Vagina (tissue), 2 donors: ENCODE measurements at places on chromosomes 7 and 10.

GRCh38 chr10:49661140-49661856, 18.2 kb upstream of the C10orf53 start:
- H3K36me3 ChIP-seq, result no peaks in the 10 kb centered on the region
- DNase-seq, result no peak
- no peaks in the 10 kb centered on the region for H3K27me3 ChIP-seq

DNA sequence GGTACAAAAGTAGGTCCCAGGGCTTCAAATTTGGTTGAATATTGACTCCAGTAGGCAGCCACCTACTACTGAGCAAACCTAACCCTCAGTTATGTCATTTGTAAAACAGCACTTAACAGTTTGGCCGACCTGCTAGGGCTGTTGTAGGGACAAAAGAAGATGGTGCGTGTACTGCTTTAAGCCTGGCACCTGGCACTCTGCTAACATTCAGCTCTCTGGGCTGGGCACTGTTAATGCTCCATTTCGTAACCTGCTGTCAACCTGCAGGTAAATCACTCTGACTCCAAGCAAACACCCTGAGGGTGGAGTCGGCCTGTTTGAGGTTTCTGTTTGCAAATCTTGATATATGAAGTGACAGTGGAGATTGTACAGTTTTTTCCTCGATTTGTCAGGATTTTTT, 7.2 kb downstream of the ZKSCAN1 start:
- H3K27me3 ChIP-seq, result no peaks in the 10 kb centered on the region
- no peak overlapping the region for H3K4me3 ChIP-seq
- peaks cover 37% of the 10 kb centered on the region for H3K36me3 ChIP-seq

DNA sequence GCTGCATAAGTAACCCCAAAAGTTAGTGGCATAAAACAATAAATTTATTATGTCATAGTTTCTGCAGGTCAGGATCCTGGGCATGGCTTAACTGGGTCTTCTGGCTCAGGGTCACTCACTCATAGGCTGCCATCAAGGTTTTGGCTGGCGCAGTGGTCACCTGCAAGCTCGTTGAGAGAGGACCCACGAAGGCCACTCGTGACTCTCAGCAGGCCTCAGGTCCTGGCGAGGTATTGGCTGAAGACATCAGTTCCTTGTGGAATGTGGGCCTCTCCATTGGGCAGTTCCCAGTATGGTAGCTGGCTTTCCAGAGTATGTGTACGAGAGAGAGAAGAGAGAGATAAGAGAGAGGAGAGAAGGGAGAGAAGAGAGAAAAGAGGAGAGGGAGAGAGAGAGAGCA, 138.3 kb upstream of the KLF14 start:
- H3K27ac ChIP-seq, result no peak overlapping the region
- H3K36me3 ChIP-seq, result no peaks in the 10 kb centered on the region
- H3K4me1 ChIP-seq, result peaks cover 33% of the 10 kb centered on the region
- DNase-seq, result no peak

DNA sequence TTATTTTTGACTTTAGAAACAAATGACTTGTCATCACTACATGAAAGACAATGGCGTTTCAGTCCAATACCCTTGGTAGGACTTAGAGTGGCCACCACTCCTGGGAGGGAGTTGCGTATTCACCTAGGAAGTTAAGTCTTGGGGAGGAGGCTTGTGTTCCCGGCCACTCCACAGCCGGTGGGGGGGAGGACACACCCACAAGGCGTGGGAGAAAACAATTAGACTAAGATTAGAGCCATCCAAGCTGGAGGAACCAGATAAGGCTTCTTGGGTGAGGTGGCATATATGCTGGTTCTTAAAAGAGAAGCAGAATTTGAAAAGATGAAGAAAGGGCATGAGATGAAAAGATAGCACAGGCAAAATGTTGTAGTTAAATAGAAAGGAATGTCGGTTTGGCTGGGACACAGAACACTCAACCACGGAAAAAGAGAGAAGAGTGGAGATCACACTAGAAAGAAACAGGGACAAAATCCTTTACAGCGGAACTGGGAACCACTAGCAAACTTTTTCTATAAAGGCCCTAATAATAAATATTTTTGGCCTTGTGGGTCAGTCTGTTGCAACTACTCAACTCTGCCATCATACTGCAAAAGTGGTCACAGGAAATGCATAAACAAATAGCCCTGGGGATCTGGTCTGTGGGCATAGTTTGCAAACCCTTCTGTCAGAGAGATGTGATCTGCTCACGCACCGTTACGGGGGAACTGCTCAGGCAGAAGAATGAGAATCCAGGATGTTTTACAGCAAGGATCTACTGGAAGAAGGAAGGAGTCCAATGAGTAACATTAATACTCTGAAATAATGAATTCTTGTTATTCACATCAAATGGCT, 651.8 kb downstream of the PARD3 start:
- H3K4me3 ChIP-seq, result no peak overlapping the region
- no peak overlapping the region for H3K27ac ChIP-seq
- H3K27me3 ChIP-seq, result no peaks in the 10 kb centered on the region
- no peaks in the 10 kb centered on the region for H3K4me1 ChIP-seq
- H3K36me3 ChIP-seq, result no peaks in the 10 kb centered on the region
- DNase-seq, result no peak

DNA sequence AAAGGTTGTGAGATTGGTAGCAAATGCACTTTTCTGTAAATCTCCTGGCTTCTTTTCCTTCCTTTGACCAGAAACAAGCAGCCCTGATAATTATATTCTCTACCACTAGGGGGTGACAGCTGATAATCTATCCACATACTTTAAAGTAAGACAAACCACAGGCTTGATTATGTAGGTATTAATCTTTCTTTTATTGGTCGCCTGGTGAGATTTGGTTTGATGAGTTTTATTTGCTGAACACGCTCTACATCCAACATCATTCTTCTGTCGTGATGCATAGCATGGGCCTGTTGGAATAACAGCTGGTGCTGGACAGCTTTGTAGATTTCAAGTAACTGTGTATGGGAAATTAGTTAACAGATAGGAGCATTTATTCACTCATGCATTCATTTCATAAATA, 63.5 kb downstream of the ZNF365 start:
- H3K27ac ChIP-seq, result no peak overlapping the region
- no peak overlapping the region for H3K4me3 ChIP-seq
- H3K36me3 ChIP-seq, result no peaks in the 10 kb centered on the region
- no peaks in the 10 kb centered on the region for H3K27me3 ChIP-seq
- no peak for DNase-seq

DNA sequence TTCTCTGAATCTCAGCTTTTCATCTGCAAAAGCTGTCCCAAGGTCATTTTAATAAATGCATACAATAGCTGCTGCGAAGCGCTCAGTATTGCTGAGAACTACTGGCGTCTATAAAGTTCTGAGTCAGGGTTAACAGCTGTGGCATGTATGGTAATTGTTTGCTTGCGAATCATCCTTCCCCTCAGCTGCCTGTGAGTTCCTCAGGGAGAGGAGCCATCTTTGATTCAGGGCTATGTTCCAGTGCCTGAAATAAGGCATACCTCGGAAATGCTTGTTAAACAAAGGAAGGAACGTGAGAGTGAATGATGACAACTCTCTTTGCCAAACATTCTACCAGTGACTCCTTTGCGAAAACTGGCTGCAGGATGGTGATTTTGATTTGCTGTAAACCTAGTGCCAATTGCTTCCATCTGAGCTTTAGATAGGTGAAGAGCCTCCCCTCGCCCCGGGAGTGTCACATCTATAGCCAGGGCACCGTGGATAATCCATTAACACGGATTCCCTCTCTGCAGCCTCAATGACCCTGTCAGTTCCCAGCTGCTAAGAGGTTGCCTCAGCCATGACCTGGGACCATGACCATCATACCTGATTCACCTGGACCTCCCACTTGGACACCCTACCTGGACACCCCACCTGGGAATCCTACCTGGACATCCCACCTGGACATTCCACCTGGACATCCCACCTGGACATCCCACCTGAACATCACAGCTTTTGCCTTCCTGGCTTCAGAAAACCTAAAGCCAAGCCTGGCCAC, 39.6 kb downstream of the GPRIN2 start:
- H3K4me1 ChIP-seq, result no peaks in the 10 kb centered on the region
- no peak for DNase-seq
- no peak overlapping the region for H3K27ac ChIP-seq
- no peaks in the 10 kb centered on the region for H3K27me3 ChIP-seq

- no peak for DNase-seq
- H3K4me1 ChIP-seq, result peaks cover 11% of the 10 kb centered on the region
- no peaks in the 10 kb centered on the region for H3K36me3 ChIP-seq
Measured at GRCh38 chr7:106537119-106537518, 123.8 kb downstream of the CCDC71L start.

- no peak overlapping the region for H3K27ac ChIP-seq
- no peaks in the 10 kb centered on the region for H3K36me3 ChIP-seq
- peaks cover 7% of the 10 kb centered on the region for H3K27me3 ChIP-seq
- peaks cover 12% of the 10 kb centered on the region for H3K4me1 ChIP-seq
Measured at GRCh38 chr10:22346096-22346661, 883 bp downstream of the SPAG6 start.

- H3K27ac ChIP-seq, result no peak overlapping the region
- no peaks in the 10 kb centered on the region for H3K36me3 ChIP-seq
- no peak overlapping the region for H3K4me3 ChIP-seq
- H3K27me3 ChIP-seq, result no peaks in the 10 kb centered on the region
Measured at GRCh38 chr10:77922566-77923179, 3.9 kb downstream of the DLG5 start.

DNA sequence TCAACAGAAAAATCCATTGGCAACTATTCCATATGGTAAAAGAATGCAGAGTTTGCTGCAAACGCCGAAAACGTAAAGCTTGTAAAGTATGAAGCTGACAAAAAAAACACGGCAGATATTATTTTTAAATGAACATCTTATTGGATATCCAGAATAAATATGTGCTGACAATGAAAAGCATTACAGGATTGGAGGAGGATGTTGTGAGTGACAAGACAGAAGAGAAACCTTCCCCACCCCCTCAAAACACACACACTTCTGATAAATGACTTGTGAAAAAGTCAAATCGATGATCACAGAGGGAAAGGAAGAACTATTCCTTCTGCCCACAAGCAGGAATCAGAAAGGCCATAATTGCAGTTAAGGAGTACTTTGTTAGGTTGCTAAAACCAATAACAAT, 14.6 kb downstream of the FAM131B start:
- H3K27me3 ChIP-seq, result no peaks in the 10 kb centered on the region
- peaks cover 6% of the 10 kb centered on the region for H3K4me1 ChIP-seq
- DNase-seq, result no peak
- no peak overlapping the region for H3K4me3 ChIP-seq
- no peak overlapping the region for H3K27ac ChIP-seq

- DNase-seq, result no peak
- H3K4me1 ChIP-seq, result no peaks in the 10 kb centered on the region
- no peak overlapping the region for H3K4me3 ChIP-seq
- H3K27ac ChIP-seq, result no peak overlapping the region
Measured at GRCh38 chr7:2321020-2321419, 6.8 kb upstream of the SNX8 start.

DNA sequence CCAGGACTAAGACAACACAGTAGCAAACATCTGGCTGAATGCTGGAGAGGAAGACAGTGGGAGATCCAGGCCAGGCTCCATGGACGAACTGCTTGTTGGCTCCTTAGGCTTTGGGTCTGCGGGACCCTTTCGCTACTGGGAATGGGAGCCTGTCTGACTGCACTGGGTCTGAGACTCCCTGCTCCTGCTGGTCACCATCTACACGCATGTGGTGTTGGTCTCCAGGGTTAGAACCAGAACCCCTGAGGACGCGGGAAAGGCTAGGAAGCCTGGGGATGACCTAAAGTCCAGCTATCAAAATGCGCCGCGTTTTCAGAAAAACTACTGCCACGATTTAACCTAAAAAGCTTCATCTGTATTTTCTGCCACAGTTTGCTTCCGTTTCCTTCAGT, 817 bp upstream of the DNAJB6 start:
- no peaks in the 10 kb centered on the region for H3K27me3 ChIP-seq
- H3K4me1 ChIP-seq, result peaks cover 39% of the 10 kb centered on the region
- H3K27ac ChIP-seq, result peak overlapping the region; percentile 99
- H3K36me3 ChIP-seq, result no peaks in the 10 kb centered on the region

- no peak for DNase-seq
- H3K4me3 ChIP-seq, result no peak overlapping the region
- no peaks in the 10 kb centered on the region for H3K27me3 ChIP-seq
- H3K27ac ChIP-seq, result no peak overlapping the region
- H3K4me1 ChIP-seq, result no peaks in the 10 kb centered on the region
Measured at GRCh38 chr10:115979576-115979975, 293.4 kb downstream of the GFRA1 start.

GRCh38 chr10:110642204-110643034, 1.7 kb upstream of the RBM20 start:
- peaks cover 10% of the 10 kb centered on the region for H3K27me3 ChIP-seq
- DNase-seq, result no peak
- H3K27ac ChIP-seq, result no peak overlapping the region
- H3K4me3 ChIP-seq, result no peak overlapping the region
- peaks cover 17% of the 10 kb centered on the region for H3K4me1 ChIP-seq

GRCh38 chr10:33746836-33747268, 412.4 kb upstream of the NRP1 start:
- no peak overlapping the region for H3K4me3 ChIP-seq

- no peak for DNase-seq
- no peaks in the 10 kb centered on the region for H3K27me3 ChIP-seq
- peaks cover 10% of the 10 kb centered on the region for H3K36me3 ChIP-seq
- peaks cover 7% of the 10 kb centered on the region for H3K4me1 ChIP-seq
- H3K4me3 ChIP-seq, result no peak overlapping the region
Measured at GRCh38 chr7:64320547-64321513, 7.1 kb downstream of the ZNF736 start.

DNA sequence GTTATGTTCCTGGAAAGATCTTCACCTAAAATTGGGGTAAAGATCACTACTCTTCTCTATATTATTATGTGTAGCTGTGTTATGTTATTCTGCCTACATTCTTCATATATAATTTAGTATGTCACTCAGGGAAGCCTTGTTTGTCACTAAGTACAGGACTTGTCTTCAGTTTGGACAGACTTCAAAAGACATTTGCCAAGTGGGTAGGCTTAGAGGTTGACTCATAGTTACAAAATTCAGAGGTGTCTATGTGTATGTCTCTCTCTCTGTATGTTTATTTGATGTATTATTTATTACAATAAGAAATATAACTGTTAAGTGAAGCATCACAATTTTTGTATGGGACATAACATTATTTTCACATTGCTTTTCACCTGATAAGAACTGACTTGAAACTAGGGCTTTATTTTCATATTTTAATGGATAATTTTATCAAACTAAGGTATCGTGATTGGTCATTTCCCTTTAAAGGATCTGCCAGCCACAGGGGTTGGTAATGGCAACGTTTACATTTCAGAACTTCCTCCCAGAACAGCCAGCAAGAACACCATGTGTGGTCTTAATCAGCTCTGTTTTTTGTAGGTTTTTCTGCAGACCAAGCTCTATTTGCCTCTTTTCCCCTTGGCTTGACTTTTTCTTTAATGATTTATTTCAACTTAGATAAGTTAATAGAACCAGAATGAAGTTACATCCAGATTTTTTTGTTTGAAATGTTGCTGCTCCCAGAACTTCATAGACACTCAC, 262.1 kb upstream of the CACNA2D1 start:
- H3K27me3 ChIP-seq, result no peaks in the 10 kb centered on the region
- DNase-seq, result no peak

- no peak for DNase-seq
- peak overlapping the region; percentile 50 for H3K4me3 ChIP-seq
- H3K4me1 ChIP-seq, result peaks cover 36% of the 10 kb centered on the region
- H3K27me3 ChIP-seq, result peaks cover 20% of the 10 kb centered on the region
- no peaks in the 10 kb centered on the region for H3K36me3 ChIP-seq
- no peak overlapping the region for H3K27ac ChIP-seq
Measured at GRCh38 chr10:100826661-100826982, 81.2 kb downstream of the PAX2 start.

- H3K36me3 ChIP-seq, result no peaks in the 10 kb centered on the region
- no peak overlapping the region for H3K4me3 ChIP-seq
- peaks cover 7% of the 10 kb centered on the region for H3K4me1 ChIP-seq
- no peaks in the 10 kb centered on the region for H3K27me3 ChIP-seq
- DNase-seq, result peak; percentile 55
Measured at GRCh38 chr10:122285506-122286444, 14.7 kb downstream of the BTBD16 start.

GRCh38 chr7:155163696-155164095, 93.6 kb downstream of the HTR5A start:
- H3K27me3 ChIP-seq, result no peaks in the 10 kb centered on the region
- H3K36me3 ChIP-seq, result no peaks in the 10 kb centered on the region
- no peak overlapping the region for H3K27ac ChIP-seq
- no peak overlapping the region for H3K4me3 ChIP-seq
